GM12892 (cell line): ENCODE measurements at places on chromosomes 3 and 15.

DNA sequence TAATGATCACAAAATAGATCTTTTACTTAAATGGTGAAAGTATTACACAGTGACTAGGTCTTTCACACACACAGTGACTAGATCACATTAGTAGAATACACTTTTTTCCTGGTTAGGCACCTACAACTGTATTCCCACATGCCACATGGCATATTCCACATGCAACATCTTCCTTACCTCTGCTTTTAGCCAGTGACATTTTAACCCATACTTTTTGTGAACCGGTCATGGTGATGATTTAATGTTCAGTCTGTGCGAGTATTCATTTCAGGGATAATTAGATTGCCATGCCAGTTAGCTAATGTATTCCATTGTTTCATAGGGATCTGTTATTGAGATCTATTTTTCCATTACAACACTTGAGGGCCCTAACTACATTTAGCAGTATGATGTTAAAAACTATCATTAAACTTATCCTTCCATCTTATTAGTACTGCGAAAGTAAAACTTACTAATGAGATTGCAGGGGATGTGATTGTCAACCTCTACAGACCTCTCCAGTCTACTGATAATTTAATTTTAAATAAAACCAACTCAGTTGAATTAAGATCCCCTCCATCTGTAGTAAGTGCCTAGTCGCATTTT, 28.3 kb downstream of the TSEN2 start:
- DNase-seq: no peak

DNA sequence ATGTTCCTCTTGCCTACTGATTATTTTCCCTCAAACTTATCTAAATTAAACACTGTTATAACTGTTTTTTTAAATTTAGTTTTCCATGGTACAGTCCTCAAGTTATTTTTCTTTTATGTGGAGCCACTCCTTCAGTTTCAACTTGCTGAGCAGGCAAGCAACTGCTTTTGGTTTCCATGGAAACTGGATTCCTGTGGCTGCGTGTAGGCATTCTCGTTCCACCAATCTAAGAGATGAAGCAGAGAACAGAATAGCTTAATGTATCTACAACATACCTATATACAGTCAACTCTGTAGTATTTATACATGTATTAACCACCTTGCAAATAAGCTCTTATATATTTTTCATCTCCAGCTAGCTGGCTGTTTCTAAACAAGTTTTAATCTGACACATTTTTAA, 25.8 kb upstream of the ANXA2 start:
- DNase-seq: no peak

DNA sequence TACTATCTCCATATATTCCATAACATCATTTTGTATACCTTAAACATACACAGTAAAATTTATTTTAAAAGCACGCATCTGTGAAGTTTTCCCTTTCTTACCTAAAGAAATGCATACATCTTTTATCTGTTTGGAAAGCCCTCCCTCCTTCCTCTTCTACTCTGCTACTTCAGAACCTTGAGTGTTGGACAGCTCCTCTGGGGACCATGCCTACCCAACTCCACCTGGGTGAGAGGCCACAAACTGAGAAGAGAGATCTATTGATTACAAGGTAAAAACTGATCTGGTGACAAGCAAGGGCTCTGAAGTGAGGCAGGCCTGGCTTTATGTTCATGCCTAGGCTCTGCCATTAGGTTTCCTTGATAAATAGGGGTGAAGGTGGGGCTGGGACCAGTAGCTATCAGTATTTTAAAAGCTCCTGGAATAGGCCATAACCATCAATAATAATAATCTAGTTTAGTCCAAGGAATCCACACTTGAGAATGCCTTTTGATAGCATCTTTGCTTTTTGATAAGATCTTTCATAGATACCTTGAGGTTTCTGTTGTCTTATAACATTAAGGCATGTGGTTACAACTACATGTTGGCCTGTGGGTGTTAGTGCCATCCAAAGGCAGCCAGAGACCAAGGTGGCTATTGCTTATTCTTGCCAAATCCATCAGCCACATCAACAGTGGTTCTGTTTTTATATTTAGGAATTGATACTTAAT, 148.8 kb downstream of the KCNMB2 start:
- no peak for DNase-seq

- no peak for DNase-seq
Observed at GRCh38 chr15:78461171-78461888, 23.3 kb downstream of the IREB2 start.

GRCh38 chr3:16104156-16104555, 70.3 kb upstream of the GALNT15 start:
- no peak for DNase-seq

DNA sequence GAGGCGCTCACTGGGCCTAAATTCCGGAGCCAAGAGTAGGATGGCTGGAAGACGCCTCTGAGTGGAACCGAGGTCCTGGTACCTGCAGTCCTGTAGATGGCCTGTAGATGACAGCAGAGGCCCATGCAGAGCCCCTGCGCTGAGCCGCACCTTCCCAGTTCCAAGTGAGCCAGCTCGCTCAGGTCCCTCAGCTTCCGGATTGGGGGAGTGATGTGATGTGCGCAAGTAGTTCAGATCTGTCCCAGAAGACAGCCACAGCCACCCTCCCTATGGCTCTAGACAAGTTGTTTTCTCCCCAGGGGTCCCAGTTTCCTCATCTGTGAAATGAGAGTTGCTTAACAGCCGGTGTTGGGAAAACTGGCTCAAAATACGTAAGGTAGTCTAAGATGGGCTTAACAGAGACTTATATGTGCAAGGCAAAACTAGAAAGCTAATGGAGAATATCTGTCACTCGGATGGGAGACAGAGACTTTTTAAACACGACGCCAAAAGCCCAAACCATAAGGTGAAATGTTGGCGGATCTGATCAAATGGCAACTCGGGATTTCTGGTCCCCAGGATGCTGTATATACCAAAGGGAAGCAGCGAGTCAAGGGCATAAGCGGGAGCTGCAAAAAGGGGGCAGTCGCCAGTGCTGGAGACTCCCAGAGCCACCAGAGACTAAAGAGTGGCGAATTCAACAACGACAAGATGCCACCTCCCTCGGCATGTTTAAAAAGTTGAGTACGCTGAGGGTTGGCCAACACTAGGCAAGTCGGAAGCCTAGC, 765 bp upstream of the MAPKAPK3 start:
- peak; percentile 76 for DNase-seq

DNA sequence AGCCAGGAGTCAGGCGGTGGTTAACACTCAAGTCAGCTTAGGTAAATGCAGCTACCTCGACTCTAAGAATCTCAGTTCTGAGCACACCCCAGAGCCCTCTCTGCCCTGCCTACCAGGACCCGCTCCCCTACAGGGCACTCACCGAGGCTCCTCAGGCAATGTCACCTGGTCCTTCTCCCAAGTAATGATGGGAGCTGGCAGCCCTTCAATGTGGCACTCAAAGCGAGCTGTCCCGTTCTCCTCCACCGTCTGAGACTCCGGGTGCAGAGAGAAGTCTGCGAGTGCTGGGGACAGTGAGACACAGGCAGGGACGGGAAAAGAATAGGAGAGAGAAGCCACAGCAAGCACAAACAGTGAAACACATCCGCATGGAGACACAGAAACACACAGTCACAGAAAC, 12.7 kb downstream of the IGDCC4 start:
- no peak for DNase-seq

DNA sequence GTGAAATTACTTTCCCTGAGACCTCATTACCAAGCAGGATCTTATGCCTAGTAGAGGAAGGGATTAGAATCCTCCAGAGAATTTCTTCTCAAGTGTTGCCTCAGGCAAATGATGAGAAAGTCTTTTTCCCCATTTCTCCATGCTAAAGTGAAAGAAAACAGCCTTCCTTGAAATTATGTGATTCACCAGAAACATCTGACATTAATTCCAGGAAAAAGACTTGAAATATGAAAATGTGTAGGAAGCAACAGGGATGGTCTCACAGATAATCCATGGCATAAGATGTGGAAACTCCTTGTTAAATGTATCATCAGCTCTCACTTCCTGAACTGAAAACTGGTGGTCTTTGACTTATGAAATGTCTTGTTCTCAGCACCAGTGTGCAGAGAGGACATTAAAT, 17.9 kb upstream of the ABI3BP start:
- no peak for DNase-seq

DNA sequence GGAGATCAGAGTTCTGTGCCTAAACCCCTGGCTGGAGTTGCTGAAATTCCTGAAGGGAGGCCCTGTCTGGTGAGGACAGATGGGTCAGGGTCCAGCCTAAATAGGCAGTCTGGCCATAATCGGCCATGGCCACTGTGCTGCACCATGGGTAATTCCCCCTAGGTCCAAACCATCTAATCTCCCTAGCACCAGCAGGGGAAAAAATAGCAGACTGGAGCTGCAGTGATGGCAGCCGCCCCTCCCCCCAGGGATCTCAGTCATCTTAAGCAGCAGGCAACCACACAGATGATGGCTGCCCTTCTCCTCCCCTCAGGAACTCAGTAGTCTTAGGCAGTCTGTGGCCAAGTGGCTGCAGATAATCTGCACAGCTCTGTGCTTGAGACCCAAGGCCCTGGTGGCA, 68.4 kb upstream of the CD96 start:
- DNase-seq: no peak

DNA sequence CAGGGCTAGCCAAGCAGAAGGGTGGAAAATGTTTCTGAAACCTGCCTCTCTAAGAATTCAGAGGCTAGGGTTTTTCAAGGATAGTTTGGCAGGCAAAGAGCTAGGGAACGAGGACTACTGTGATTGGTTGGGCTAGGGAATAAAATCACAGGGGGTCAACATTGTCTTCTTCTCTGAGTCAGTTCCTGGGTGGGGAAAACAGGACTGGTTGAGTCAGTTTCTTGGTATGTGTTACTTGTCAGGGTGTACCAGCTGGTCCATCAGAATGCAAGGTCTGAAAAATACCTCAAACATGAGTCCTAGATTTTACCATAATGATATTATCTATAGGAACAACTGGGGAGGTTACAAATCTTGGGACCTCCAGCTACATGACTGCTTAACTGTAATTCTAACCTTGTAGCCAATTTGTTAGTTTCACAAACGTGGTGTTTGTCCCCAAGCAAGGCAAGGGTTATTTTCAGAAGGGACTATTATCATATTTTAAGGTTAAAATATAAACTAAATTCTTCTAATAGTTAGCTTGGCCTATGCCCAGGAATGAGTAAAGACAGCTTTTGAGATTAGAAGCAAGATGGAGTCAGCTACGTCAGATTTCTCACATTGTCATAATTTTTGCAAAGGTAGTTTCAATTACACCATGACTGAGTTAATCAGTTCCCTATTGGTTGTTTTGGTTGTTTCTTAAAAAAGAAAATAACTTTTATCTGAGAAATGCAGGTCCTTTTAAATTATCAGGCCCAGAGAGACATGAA, 231.5 kb downstream of the ALCAM start:
- DNase-seq: no peak

DNA sequence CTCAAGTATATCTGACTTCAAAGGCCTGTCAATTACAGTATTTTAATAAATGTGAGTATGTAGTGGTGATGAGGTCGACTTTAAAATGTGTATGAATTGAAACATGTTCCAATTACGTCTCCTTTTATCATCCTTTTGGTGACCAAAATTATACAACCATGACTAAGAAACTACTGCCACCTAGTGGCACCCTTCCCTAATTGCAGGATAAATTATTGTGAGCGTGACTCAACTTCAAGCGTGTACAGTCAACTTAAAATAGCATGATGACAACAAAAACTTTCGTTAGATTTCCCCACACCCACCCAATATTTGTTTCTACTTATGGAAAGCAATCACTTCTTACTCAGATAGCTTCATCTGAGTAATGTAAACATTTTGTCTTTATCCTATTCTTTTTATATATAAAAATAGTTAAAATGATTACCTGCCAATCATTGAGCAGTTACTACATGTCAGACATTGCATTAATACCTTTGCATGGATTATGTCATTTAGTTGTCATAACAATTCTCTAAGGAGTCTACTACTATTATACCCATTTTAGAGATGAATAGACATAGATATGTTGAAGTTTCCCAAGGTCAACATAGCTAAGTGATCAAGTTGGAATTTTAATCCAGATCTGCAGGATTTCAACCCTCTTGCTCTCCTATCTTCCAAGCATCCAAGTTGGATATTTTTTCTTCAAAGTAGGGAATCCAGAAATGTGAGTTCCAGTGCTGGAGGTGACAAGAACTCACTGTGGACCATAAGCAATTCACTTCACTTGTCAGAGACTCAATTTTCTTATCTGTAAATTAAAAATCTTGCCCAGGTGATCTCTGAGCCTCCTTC, 106.0 kb downstream of the MEX3B start:
- peak; percentile 8 for DNase-seq

DNA sequence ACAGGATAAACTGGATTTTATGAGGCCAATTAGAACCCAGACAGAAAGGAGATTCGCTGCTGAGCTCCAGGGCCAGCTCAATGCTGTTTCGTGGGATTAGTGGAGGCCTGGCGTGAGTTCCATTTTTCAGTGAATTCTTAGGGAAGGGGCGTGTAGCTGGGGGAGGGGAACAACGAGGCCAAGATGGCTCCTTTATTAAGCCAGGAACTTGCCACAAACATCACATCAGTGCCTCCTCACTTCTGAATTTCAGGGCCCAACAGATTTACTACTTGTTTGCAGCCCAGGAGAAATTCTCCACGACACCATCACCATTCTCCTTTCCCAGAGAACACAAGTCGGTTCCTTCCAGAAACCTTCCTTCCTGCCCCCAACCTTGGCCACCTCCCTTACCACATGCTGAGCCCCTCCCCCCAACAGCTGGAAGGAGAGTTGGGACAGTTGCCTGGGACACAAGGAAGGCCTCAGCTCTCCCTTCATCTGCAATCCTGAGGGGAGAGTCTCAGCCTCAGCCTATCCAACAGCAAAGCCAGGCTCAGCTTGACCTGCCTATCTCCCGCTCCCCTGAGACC, 5.8 kb downstream of the IGDCC4 start:
- DNase-seq: no peak

DNA sequence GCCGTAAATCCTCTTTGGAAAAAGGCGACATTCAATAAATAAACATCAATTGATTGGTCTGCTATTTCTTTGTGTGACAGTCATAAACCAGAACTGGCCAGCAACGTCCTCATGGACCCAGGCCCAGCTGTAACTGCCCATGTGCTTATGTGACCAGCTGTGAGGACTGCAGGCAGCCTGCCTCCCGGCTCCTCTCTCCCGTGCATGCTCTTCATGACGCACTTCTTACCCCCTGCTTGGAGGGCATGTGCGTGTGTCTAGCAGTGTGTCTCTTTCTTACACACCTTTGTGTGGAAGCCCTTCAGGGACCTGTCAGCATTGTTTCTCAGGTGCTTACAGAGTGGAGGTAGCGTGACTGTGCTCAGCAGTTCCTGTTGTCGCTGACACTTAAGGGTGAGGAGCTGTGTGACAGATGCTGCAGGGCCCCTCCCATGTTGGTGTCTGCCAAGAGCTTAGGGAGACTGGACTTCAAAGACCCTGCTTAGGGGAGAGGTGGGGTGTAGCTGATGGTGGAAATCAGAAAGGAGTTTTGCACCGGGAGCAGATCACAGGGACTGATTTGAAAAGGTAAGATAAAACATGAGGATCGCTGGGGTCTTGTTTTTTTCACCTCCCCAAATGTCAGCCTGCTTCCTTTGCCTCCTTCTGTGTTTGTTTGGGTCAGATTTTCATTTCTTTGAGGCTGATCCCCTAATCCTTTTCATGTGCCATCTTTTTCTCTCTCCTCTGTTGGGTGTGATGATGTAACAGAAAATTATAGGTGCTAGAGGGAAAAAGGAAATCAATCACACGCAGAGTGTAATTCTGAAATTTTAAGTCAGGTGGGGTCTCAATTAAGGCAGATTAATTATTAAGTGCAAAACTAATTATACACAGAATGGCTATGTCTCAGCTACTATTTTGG, 2.1 kb downstream of the PODXL2 start:
- no peak for DNase-seq
